ENCODE measurements at places on chromosomes 5 and 9. TPM values are rescaled to one million over a fixed set of nuclear protein-coding genes. Genes with fewer than 3 reads are reported as not detected.
A peak's percentile ranks its signal among the peaks of the same experiment; 100 is the strongest.

GRCh38 chr9:99576002-99576401 is 245.7 kb upstream of the NR4A3 start:
- DNase-seq = no peak

DNA sequence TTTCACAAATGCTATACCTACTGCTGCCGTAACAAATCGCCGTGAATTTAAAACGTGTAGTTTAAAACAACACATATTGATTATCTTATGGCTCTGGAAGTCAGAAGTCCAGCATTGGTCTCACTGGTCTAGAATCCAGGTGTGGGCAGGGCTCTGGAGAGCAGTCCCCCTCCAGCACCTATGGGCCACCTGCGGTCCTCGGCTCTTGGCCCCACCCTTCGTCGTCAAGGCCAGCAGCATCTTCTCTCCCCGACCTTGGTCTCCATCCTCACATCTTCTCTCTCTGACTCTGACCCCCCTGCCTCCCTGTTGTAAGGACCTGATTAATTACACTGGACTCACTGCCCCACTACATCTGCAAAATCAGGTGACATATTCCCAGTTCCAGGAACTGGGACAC is 106.4 kb upstream of the COL5A1 start:
- no peak for DNase-seq

TRIM7 gene
- total RNA-seq = 6.1 TPM

TNFSF8 gene
- total RNA-seq = 0.95 TPM

DNA sequence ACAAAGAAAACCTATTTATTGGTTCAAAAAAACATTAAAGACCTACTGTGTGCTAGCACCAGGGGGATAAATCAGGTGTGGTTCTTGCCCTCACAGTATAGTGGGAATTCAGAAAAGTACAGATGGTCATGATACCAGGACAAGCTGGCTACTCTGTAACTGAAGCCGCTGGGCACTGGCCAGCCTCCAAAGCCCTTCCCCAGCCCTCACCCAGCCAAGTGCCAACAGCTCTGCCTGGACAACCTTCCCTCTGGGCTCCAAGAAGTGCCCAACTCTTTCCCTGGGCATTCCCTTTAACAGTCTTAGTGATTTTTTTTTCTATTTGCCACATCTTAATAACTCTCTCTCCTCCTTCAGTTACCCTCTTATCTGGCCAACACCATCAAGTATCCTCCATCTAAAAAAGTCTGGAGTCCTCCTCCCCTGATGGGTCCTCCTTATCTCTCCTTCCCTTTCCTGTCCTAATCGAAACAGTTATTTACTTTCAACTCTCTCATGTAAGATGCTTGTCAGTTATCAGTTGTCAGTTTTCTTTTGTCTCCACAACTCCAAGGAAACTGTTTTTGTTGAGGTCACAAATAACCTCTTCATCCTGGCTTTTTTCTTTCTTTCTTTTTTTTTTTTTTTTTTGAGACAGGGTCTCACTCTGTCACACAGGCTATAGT is 13.3 kb upstream of the SEPTIN8 start:
- DNase-seq = no peak

STKLD1 gene
- total RNA-seq = 0.43 TPM

GRCh38 chr5:73506459-73506955 is 8.3 kb downstream of the BTF3 start:
- DNase-seq = no peak

DNA sequence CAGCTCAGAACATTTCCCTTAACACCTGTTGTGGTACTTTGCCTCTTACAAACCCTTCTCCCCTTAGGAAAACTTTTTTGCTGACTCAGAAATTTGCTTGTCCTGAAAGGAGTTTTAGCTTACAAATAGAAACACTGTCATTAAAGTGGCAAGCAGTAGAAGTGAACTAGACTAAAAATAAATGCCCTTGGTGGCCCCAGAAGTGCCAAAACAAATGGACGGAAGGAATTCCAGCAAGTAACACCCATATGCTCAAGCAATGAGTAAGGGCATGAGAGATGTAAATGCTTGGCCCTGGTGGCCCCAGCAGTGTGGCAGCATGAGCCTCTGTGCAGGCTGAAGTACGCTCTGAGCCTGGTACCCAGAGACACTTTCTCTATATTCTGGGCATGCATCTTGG is 8.6 kb downstream of the VLDLR start:
- DNase-seq = no peak

GRCh38 chr5:123802298-123802951 is 290.4 kb downstream of the CSNK1G3 start:
- DNase-seq = no peak

DNA sequence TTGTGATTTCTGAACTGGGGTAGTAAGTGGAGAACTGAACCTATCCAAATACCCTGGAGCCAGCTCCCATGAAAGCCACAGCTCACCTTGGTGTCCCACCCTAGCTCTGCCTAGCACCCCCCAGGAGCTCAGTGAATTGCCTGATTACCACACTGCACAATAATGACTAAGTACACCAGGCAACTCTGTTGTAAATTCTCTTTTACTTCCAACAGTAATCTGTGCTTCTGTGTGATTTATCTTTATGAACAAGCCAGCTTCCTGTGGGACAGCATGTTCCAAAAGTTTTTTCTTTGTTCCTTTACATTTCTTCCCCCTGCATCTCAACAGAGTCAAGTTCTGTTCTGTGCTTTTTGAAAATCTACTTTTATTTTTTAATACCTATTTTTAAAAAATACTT is 22.1 kb upstream of the GRPEL2 start:
- no peak for DNase-seq

DNA sequence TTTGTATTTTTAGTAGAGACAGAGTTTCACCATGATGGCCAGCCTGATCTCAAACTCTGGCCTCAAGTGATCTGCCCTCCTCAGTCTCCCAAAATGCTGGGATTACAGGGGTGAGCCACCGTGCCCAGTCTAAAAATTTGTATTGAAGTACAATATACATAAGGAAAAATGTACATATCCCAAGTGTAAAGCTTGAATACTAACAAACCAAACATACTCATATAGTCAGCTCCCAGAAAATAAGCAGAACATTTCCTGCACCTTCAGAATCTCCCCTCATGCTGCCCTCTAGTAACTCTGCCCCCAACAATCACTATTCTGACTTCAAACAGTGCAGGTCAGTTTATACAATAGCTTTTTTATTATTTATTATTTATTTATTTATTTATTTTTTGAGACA is 1.6 kb upstream of the NOL6 start:
- no peak for DNase-seq

BRINP1 gene
- total RNA-seq = 0.20 TPM

ECSCR gene
- 13.4 TPM for total RNA-seq

GRCh38 chr9:83061990-83062650 is 822 bp downstream of the RASEF start:
- DNase-seq = peak; percentile 19

DNA sequence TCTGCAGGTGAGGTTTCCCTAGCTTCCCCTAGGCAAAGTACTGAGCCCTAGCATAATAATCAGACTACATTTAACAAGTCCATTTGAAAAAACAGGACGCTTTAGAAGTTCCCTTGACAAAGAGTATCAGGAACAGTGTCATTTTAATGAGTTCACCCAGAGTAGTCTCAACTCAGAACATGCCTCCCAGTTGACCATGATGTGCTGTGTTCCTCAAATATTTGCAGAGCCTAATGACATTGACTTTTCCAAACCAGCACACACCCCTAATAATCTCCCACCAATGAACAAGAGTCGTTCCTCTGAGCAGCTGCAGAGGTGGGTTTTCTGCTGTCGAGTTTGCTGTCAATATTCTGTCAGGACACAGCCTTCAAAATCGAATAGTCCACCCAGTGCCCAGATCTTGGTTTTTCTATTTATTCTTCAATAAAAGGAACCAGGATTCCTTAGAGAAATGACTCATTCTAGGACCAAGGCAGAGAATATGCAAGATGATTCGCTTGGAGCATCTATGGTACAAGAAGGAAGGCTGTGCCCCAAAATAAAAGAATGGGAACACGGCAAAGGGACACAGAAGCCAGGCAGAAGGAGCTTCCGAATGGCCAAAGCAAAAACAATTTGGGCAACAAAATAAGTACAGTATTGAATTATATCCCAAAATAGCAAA is 57.6 kb downstream of the OTULIN start:
- DNase-seq = no peak

APBA1 gene
- 6.2 TPM for total RNA-seq

INIP gene
- 7.7 TPM for total RNA-seq

TMEM174 gene
- not detected for total RNA-seq

- no peak for DNase-seq
Measured at GRCh38 chr5:149027636-149028035, 35.2 kb downstream of the SH3TC2 start.

DNA sequence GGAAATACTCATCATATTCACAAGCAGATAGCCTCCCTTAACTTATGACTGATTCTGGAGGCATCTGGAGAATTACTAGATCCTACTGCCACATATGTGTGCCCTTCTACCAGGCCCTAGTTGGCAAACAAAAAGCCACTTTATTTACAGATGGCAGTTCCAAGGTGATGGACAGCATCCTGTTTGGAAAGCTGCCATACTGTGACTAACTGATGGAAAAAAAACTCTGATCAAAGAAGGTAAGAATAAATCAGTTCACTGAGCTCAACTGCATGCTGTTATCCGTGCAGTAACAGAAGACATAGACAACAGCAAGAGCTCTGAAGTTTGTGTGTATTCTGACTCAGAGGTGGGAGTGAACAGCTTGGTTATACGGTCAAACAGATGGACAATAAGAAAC is 279.8 kb upstream of the POU5F2 start:
- no peak for DNase-seq

F2RL2 gene
- total RNA-seq = 1.3 TPM

IFNA21 gene
- not detected for total RNA-seq

GRCh38 chr5:172089298-172090117 is 83.1 kb upstream of the FBXW11 start:
- DNase-seq = no peak

DNA sequence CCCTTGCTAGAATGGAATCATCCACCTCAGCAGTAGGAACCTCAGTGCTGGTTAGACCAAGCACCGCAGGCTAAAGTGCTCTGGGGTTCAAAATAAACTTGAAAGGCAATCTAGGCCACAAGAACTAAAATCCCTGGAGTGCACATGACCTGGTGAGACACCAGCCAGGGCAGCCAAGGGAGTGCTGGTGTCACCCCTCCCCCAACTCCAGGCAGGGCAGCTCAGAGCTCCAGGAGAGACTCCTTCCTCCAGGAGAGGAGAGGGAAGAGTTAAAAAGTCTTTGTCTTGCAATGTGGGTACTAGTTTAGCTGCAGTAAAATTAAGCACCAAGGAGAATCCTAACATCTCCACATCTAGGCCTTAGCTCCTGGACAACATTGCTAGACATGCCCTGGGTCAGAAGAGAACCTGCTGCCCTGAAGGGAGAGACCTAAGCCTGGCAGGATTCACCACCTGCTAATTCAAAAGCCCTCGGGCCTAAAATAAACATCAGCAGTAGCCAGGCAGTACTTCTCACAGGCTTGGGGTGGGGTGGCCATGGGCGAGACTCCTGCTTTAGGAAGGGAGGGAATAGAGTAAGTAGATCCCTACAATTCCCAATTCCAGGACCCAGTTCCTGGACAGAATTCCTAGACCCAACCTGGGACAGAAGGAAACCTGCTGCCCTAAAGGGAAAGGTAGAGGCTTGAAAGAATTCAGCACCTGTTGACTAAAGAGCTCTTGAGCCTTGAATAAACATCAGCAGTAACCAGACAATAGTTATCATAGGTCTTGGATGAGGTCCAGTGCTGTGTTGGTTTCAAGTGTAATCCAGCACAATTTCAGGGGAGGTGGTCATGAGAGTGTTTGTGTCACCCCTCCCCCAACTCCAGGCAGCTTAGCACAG is 25.8 kb downstream of the UGT3A2 start:
- no peak for DNase-seq

ZBTB43 gene
- 38.3 TPM for total RNA-seq

PCDHGA7 gene
- total RNA-seq = 9.6 TPM

- DNase-seq = no peak
Measured at GRCh38 chr5:116482394-116482793, 92.2 kb downstream of the SEMA6A start.

FBXL7 gene
- 24.2 TPM for total RNA-seq

- DNase-seq = no peak
Measured at GRCh38 chr5:36153298-36153677, 1.4 kb downstream of the SKP2 start.

PTGDS gene
- 1,152 TPM for total RNA-seq

Data from heart left ventricle (tissue), 16 donors.